GM04504 (cell line): ENCODE measurements at places on chromosomes 1 and 21.

DNA sequence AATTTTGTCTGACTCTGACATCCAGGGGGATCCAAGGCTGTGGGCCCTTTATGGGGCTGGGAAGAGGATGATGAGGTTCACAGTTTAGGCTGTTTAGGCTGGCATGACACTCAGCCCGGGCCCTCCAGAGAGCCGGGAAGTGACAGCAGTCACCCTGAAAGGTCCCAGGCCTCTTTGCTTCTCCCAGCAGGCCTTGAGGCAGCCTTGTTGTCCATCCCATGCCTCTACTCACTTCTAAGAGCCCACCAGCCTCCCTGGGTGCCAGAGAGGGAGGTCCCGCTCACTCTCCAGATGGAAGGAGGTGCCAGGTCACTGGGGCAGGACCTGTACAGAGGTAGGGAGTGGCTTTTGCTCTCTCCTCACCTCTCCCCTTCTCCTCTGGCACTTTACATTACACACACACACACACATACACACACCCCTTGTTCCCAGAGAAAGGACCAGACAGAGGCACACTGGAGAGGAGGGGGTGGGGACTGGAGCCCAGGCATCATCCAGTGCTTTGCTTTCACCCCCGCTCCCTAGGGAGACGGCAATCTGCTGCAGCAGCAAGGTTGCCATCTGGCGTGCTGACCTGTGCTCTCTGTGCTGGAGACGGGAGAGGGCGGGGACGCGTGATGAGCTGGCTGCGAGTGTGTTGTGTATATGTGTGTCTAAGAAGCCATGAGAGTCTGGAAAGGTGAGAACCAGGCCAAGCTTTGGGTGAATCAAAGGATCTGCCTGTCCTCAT, 4.6 kb downstream of the KLHDC8A start:
- no peak for DNase-seq

GRCh38 chr1:172815740-172816139, 156.8 kb downstream of the FASLG start:
- DNase-seq: no peak

- no peak for DNase-seq
Measured at GRCh38 chr21:17492415-17493168, 20.3 kb upstream of the CXADR start.

DNA sequence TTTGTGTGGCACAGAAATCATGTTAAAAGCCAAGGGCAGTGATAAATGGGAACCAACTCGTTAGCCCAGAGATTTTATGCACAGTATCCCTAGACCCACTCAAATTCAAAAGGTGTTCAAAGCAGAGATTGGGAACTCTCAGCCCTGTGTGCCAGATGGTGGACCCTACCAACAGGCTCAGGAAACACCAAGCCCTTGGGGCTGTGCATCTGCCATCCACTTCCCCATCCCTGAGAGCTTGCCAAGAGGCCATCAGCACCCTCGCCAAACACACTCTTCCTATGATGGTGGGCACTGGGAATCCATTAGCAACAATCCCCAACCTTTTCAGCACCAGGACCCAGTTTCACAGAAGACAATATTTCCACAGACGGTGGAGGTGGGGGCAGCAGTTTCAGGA, 194.2 kb upstream of the NFIA start:
- DNase-seq: no peak

DNA sequence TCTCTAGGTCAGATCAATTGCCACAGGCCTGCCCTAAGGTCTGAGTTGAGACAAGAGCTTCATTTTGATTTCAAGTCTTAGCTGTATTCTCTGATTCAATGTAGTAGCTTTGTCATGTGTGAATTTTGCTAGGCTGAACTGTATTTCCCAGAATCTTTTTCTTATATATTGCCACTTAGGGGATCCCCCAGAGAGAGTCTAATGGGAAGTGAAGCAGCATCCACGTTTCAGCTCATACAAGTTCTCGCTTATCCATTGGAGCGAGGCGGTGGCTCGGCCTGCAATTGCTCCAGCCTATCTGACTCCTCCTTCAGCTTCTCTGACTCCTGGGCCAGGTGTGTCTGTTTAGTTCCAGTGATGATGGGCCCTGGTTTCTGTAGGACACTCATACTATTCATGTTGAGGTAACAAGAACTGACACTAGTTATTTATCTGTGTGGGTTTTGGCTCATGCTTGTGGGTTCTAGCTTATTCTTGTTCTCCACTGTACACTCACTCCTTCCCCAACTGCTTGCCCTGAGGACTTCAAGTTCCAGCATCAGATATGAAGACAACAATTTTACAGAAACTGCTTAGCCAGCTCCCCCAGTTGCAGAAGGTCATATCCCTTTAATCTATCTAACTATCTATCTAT, 48.2 kb downstream of the TBX19 start:
- no peak for DNase-seq

GRCh38 chr1:230869500-230869899, 1.2 kb upstream of the C1orf198 start:
- no peak for DNase-seq

DNA sequence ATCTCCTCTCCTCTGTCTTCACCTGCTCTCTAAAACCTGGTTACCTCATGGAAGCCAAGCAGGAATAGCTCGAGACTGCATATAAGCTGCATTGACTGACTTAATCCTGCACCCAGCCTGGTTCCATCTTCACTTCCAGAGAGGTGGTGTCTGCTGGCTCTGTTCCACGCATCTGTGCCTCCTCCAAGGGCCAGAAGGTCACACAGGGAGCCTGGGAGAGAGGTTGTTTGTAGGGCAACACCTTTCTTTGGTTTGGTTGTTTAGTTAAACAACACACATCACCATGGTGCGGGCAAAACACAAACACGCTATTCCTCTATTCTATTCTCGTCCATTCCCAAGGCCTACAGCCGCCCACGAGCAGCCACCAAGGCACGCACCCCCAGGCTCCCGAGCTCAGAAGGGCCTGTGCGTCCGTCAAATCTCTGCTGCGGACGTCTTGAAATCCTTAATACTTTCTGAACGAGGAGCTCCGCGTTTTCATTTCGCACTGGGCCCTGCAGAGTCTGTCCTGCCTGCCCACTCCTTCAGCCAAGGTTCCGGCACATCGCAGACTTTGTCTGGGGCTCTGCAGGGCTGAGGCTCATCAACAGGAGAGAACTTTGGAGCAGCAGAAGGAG, 116.2 kb downstream of the RIPK4 start:
- DNase-seq: no peak

- DNase-seq: no peak
Measured at GRCh38 chr1:226492426-226493137, 56.0 kb upstream of the STUM start.

GRCh38 chr1:8706291-8706690, 111.1 kb downstream of the RERE start:
- no peak for DNase-seq

DNA sequence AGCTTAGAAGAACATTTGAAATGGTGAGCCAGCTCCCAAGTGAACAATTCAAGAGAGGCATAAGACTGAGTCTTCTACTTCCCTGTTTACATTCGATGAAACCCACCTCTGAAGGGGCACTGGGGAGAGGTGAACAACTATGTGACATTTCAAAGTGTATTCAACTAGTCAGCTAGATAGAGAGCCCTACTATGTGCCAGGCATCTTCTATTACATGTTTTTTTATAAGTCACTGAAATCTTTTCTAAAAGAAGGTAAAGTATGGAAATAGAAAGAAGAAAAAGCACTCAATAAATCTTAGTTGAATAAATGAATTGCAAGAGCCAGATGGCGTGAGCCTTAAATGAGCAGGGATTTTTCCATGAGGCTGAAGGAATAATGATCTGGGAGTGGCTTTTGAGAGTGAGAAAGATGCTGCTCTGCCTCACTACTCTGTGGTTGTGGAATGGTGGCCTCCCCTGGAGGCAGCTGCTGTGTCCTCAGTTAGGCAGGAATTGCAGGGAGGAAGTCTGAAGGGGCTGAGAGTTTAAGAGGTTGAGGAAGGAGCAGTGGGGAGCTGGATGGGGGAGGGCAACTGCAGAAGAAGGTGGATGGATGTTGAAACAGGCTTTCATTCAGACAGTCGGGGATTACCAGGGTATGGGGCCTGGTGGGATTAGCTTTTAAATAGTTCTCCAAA, 10.4 kb upstream of the PTPRF start:
- no peak for DNase-seq

DNA sequence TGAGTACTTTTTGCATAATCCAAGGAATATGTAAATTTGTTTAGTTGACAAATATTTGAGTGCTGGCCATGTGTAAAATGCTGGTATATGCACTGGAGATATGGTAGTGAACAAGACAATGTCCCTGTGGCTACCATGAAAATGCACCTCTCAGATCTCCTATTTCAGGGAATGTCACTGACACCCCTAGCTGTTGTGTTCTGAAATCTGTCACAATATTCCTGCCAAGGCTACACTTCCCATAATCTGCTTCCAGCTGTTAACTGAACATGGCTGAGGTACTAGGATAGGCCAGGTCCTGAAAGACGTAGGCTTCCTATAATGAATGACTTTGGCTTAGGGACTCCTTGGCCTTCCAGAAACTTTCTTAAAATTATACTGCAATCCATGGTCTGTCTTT, 197.8 kb downstream of the ZNF648 start:
- no peak for DNase-seq

DNA sequence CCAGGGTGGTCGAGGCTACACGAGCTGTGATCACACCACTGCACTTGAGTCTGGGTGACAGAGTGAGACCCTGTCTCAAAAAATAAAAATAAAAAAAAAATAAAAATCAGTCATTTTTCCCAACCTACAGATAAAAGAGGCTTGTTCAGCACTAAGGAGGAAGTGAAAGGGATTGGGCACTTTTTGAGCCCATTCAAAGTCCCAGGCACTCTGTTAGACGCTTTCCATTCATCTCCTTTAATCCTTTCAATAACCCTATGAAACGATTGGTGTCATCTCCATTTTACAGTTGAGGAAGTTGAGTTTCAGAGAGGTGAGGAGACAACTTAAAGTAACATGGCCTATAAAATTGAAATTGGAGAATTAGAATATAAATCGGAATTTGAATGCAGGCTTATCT, 10.4 kb upstream of the AGO4 start:
- DNase-seq: no peak

GRCh38 chr21:39650306-39650705, 37.6 kb downstream of the B3GALT5 start:
- no peak for DNase-seq

DNA sequence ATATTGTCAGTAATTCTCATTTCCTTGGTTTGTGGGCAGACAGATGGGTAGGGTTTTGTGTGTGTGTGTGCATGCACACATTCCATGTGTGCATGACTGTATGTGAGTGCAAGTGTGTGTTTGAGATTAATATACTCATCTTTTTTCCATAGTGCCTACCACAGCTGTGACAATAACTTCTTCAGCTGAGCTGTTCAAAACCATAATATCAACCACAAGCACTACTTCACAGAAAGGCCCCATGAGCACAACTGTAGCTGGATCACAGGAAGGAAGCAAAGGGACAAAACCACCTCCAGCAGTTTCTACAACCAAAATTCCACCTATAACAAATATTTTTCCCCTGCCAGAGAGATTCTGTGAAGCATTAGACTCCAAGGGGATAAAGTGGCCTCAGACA, 149.3 kb downstream of the ADGRL2 start:
- DNase-seq: no peak

DNA sequence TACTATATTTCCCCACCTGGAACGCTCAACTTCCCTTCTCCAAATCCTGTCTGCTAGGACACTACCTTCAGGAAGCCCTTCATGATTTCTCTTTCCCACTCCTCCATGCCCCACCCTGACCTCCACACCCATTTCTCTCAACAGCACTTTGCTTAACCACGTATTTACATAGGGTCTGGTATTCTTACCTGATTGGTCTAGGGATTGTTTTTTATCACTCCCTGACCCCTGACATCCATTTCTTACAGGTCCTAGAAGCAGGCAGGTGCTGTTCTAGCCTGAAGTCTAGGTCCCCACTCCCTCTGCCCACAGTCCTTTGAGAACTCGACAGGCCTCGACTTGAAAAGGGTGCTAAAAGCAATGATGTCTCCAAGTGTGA, 47.5 kb downstream of the DMAP1 start:
- DNase-seq: no peak

GRCh38 chr1:27086628-27087027, 68.3 kb downstream of the SLC9A1 start:
- no peak for DNase-seq

GRCh38 chr1:22892789-22893188, 79.9 kb downstream of the LACTBL1 start:
- no peak for DNase-seq

- no peak for DNase-seq
Measured at GRCh38 chr1:63908016-63908415, 134.2 kb downstream of the ROR1 start.

DNA sequence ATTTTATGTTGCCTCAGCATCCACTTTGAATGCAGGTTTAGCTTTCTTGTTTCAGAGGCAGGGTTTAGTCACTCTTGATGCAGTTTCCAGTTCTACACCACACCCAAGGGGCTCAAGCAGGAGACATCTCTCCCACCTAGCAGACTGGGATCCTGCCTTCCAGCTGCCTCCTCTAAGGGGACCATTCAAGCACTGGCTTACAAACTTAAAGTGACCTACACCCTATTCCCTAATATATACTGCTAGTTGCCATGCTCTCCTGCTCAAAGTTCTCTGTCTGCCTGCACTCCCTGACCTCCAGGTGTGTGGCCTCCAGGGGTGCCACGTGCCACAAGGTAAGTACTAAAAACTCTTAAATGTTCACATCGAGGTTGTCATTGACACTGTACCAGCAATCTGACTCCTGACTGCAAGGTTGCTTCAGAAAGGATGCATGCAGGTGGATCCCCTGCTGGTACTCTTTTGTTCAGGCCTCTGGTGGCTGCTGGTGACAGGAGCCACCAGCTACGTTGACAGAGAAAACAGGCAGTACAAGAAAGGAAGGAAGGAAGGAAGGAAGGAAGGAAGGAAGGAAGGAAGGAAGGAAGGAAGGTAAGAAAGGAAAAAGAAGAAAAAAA, 185.9 kb downstream of the COQ8A start:
- no peak for DNase-seq

GRCh38 chr21:23017989-23018388, 2019.8 kb downstream of the NCAM2 start:
- no peak for DNase-seq

DNA sequence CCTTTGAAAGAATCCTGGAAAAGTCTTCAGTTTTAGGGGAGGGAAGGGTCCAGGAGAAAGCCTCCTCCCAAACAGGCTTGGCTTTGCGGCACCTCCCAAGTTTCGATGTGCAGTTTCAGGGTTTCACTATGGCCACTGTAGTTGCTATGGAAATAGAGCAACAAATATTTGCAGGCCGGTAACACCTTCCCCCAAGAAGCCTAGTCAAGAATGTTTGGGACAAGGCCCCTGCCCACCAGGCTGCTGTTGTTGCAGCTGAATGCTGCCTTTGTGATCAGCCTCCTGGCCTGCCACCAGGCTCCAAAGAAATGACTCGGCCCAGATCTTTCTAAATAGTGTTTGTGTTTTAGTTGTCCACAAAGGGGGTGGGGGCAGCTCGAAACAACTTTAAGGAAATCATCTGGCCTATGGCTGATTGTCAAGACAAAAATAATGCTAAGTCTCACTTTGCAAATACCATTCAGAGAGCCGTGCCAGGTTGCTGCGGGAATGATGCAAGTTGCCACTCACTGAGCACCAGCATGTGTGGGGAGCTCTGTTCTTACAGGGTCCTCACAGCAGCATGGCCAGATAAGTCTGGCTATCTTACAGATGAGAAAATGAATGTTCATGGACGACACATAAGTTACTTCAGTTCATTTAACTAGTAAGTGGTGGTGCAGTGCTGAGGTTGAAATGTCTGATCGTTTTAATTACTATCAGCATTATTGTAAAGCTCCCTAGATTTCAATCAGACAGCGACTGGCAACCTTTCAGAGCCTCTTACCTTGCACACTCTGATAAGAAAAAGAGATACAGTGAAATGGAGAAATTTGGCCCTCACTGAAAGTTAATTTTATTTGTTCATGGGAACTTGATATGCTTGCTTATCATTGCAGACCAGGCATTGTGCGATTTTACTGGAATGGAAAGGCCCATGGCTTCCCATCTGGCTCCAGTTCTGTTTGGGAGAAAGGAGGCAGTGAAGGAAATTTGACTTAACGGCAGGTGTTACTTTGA, 91.2 kb upstream of the JUN start:
- peak; percentile 44 for DNase-seq
